SJCRH30 (cell line): ENCODE measurements at places on chromosomes 3 and 15.

DNA sequence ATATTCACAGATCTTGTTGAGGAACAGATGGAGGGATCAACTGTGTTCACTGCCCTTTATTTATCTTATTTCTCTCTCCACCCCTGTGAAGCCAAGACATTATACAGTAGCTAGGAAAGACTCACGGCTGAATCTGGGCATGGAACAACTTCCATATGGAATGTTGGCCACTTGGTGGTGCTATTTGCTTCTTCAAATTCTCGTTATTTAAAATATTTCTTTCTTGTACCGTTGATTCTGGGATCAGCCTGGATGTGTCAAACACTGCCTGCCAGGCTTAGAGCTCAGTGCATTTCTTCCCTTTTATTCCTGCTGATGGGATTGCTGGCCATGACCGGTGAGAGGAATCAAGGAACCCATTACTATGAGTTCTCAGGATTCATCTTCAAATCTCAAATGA is 17.5 kb upstream of the GASK1A start:
- peak; percentile 45 for DNase-seq

- no peak for DNase-seq
Observed at GRCh38 chr3:72515941-72516340, 332.3 kb downstream of the SHQ1 start.

- peak; percentile 6 for DNase-seq
Observed at GRCh38 chr3:193269343-193270028, 28.5 kb downstream of the PLAAT1 start.

DNA sequence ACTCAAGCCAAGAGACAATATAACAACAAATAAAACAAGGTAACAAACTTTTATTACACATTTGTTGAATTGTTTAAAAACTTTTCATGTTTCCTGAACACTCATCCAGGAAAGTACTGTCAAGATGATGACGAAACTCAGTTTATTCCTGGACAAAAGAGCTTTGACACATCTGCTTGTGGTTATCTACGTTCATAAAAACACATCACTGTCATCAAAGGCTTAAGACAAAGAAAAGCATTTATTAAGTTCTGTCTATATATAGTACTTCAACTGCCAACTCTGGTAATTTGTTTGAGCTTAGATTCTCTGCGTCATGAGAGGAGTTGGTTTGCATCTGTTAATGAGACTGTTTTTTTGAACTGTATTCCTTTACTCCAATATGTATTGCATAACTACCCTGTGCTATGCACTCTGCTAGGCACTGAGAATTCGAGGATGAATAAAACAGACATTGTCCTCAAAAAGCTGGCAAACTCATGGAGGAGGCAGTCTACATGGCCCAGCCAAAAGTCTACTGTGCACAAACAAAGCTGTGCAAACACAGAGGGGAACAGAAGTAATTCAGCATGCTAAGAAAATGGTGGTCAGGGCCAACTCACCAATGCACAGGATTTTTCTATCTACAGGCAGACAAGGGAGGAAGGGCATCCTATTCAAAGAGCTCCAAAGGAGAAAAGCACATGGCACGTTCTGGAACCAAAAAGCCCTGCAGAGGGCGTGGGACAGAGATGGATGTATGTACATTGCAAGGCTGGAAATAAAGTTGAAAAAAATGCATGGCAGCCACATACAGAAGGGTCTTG is 21.5 kb downstream of the PLD1 start:
- DNase-seq = peak; percentile 32

- DNase-seq = no peak
Observed at GRCh38 chr3:188544012-188544411, 390.1 kb downstream of the LPP start.

- no peak for DNase-seq
Observed at GRCh38 chr15:97401970-97402369, 558.5 kb upstream of the ARRDC4 start.

DNA sequence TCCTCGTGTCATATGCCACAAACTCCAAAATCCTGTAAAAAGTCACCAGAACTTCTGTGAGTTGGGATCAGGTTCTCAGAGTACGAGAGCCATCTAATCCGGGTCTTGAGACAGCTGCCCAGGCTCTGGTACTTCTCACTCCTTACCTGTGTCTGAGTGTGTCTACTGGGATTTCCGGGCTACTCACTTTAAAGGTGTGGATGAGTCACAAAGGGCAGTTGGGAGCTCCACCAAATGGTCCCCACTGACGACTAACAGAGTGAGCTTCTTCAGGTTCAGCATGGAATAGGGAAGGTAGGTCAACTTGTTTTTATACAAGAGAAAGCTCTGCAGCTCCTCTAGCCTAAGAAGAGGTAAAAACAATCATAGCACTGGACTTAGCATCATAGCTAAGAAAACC is 29.5 kb downstream of the RTP3 start:
- no peak for DNase-seq

- no peak for DNase-seq
Observed at GRCh38 chr3:66039590-66039887, 821 bp upstream of the MAGI1 start.

- DNase-seq = peak; percentile 62
Observed at GRCh38 chr15:56425976-56426375, 39.0 kb downstream of the MNS1 start.

- DNase-seq = no peak
Observed at GRCh38 chr15:22237891-22238275, 157.6 kb downstream of the OR4M2 start.

- peak; percentile 61 for DNase-seq
Observed at GRCh38 chr15:88912500-88912921, 668 bp downstream of the MFGE8 start.

DNA sequence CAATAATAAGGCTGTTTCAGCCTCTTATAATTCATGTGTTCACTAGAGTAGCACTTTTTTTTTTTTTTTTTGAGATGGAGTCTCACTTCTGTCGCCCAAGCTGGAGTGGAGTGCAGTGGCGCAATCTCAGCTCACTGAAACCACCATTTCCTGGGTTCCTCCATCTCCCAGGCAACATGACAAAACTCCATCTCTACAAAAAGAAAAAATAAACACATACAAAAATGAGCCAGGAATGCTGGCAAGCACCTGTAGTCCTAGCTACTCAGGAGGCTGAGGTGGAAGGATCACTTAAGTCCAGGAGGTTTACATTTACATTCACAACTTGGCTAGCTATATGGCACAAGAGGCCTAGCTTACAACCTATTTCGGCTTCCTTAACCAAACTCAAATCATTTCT is 6.8 kb downstream of the USP4 start:
- DNase-seq = no peak

- no peak for DNase-seq
Observed at GRCh38 chr3:121175083-121175482, 267.1 kb downstream of the STXBP5L start.

- DNase-seq = no peak
Observed at GRCh38 chr3:51394541-51394940, 3.5 kb downstream of the RBM15B start.

DNA sequence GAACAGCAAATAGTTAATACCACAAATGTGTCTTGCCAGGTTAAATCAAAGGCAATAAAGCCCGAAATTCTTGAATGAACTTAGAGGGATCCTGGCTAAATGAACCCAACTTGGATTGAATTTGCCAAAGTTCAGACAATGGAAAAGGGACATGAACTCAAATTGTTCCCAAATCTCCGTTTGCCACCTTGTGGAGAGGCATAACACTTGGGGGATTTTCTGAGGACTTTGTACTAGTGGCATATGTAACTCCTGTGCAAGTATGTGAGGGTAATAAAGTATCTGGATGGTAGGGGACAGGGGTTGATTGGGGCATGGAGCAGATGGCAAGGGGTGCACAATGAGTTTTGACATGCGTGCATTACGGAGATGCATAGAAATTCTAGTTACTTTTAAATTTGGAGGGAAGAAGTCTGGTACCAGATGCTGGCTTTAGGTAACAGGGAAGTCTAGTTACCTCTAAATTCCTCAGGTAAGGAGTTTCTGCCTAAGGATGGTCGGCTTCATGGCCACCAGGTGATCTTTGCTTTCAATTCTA is 1.2 kb upstream of the TCAIM start:
- no peak for DNase-seq

- no peak for DNase-seq
Observed at GRCh38 chr15:77476995-77477394, 56.3 kb downstream of the HMG20A start.

DNA sequence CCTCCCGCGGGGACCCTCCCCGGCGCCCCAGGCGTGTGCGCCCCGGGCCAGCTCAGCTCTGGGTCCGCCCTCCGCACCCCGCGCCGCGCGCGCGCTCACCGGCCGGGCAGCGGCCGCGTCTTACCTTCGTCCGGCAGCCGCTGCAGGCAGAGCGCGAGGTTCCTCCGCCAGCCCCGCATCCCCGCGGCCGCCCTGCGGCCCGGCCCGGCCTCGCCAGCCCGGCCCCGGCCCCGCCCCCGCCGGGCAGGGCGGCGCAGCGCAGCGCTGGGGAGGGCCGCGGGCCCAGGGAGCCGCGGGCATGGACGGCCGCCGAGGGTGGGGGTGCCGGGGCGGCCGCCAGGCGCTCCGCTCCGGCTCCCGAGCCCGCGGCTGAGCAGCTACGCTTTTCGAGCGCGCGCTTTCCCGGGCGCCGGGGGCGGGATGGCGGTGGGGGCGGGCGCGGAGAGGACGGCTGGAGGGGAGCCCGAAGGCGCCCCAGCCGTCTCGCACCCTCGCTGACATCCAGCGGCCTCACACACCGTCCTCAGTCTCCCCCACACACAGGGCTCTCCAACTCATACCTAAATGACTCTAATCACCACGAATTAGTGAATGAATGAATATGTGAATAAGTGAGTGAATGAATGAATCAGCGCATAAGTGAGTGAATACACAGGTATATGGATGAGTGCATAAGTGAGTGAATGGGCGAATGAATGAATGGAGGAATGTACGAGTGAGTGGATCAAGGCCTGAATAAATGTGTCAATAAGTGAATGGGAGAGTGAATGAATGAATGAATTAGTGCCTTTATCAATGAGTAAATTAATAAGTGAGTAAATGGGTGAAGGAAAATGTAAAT is 48.5 kb upstream of the CCDC174 start:
- DNase-seq = no peak

DNA sequence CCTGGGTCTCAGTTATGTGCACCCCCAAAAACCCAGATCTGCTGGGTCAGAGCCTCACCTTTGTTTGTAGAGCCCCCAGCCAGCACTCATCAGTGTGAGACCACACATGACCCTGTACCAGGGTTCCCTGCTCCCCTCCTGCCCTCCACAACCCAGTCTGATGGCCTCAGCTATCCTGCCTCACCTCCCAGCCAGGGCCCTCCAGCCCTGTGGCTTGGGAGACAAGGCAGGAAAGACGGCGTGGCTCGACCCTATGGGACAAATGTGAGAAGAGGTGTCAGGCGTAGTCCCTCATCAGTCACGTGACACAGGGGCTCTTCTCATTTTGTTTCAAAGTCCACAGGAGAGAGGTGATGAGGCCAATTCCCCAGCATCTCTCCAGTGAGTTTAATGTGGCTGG is 28.3 kb upstream of the PRR23E start:
- DNase-seq = no peak

DNA sequence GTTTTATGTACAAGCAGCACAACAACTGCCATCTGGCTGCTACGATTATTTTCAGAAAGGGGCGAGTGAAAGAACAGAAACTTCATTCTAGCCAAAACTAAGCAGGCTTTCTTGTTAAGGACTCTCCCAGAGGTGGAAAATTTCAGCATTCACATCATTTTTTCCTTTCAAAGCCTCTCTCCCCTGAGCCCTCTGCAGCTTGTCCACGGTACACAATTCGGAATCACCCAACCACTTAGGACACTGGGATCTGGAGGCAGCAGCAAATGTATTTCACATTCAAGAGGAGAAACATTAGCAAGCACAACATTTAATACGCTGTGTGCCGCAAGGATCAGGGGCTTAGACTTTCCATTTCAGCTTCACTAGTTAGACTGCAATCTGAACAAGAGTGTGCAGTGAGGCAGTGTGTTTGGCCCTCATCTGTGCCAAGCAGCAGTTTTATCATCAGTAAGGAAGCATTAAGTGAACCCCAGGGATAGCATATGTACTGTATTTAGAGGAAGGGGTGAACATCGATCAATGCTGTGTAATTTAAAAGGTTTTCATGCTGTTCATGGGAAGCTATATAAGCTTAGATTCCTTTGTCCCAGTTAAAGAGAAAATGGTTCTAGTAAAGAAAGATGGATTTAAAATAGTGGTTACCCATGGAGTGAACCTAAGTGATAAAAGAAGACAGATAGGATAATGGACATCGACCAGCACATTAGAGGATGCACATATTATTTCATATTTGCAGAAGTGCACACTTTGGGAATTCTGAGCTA is 504.9 kb downstream of the TBL1XR1 start:
- no peak for DNase-seq

- DNase-seq = no peak
Observed at GRCh38 chr15:37628507-37628906, 305.9 kb upstream of the TMCO5A start.

DNA sequence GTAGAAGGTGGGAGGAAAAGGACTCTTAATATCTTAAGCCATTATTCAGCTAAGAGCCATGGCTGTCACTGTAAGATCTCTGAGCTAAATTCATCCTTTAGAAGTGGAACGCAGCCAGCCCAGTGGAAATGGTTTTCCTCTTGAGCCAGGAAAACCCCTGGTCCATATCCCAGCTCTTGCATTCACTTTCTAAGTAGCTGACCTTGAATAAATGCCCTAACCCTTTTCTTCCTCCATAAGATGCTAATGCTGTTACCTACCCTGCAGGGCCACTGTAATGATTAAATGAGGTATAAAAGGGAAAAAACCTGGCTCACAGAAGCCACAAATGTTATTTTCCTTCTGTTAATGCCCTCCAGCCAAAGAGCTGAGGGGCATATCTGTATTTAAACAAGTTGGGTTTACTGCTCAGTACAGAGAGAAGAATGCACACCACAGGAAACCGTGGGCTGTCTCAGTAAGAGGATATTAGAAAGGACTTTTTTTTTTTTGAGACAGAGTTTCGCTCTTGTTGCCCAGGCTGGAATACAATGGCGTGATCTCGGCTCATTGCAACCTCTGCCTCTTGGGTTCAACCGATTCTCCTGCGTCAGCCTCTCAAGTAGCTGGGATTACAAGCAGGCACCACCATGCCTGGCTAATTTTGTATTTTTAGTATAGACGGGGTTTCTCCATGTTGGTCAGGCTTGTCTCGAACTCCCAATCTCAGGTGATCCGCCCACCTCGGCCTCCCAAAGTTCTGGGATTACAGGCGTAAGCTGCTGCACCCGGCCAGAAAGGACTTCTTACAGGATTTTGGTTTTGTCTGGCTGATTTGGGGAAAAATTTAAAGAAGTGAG is 6.8 kb downstream of the UBL7 start:
- no peak for DNase-seq
